ENCODE measurements at places on chromosomes 2 and 18.

DNA sequence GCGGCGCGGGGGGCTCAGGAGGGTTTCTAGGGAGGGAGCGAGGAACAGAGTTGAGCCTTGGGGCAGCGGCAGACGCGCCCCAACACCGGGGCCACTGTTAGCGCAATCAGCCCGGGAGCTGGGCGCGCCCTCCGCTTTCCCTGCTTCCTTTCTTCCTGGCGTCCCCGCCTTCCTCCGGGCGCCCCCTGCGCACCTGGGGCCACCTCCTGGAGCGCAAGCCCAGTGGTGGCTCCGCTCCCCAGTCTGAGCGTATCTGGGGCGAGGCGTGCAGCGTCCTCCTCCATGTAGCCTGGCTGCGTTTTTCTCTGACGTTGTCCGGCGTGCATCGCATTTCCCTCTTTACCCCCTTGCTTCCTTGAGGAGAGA is 5.2 kb downstream of the PROC start:
- DNase-seq: no peak

- no peak for DNase-seq
Measured at GRCh38 chr2:217864963-217865772, 137.6 kb downstream of the TNS1 start.

DNA sequence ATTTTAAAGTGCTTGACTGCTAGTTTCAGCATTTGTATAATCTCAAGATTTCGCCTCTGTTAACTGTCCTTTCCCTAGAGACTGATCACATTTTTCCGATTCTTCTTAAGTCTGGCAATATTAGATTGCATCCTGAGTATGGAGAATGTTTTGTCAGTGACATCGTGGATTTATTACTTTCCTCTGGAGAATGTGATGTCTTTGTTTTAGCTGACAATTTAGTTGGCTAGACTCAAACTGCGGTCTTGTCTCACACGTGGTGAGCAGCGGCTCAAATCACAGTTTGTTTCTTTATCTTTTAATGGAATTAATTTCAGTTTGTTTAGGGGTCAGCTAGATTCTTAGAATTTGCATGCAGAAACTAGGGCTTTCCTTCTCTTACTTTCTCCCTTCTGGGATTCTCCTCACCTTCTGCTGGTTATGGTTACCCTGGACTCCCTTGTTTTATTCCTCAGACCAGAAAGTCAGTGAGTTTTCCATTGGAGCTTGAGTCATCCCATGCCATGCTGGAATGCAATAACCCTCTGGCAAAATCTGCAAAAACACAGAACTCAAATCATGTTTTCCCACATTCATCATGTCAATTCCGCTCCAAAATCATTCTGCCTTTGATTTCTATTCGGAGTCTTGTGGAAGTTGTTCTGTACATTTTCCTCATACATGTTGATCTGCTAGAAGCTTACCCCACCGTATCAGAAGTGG is 327.2 kb upstream of the TRIB2 start:
- no peak for DNase-seq

GRCh38 chr2:16038621-16039020 is 98.3 kb downstream of the MYCN start:
- no peak for DNase-seq

DNA sequence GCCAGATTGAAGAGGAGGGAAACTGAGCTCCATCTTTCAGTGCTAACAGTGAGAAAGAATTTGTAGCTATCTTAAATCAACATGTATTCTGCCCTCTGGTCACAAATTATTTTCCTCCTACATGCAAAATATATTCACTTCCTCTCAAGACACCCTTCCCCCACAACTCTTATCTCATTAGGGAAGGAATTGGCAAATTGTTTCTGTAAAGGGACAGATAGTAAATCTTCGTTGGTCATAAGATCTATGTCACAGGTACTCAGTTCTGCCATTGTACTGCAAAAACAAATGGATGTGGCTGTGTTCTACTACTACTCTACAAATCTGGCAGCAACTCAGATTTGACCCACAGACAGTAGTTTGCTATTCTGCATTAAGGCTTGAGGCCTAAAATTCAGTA is 53.0 kb upstream of the CYP20A1 start:
- DNase-seq: no peak
